ENCODE measurements at places on chromosomes 7 and 10.

DNA sequence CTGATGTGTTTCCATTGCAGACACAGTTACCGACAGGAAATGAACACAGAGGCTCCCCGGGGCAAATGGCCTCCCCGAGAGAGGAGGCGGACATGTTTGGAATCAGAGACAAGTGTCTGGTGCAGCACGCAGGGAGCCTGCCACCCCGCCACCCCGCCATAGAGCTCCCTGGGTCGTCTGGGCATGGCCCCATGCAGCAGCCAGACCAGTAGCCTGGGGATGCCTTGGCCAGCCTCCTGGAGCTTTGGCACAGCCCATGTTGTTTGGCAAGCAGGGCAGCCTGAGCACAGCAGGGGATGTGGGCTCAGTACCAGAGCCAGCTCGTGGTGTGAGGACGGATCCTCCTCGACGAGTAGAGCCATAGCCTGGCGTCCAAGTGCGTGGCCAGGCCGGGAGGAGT lies 80.8 kb downstream of the NKX6-2 start:
- no peak for DNase-seq

GRCh38 chr7:18295781-18296423 lies 199.6 kb upstream of the HDAC9 start:
- DNase-seq: no peak

DNA sequence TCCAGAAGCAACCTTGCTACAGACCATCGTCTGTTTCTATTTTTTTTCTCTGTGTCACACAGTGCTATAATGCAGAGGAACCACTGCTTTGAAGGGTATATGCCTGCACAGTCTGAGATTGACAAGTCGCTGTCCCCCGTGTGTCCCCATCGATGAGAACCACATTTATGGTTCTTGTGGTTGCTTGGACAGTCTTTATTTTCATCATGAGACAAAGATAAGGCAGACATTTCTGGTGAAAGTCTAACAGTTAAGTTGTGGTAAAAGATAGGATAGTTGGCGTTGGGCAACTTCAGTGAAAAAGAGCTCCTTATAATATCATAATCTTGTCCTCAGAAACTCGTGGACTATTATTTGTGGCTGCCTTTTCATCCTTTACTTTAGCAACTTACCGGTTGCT lies 6.3 kb upstream of the AKR1E2 start:
- no peak for DNase-seq

- no peak for DNase-seq
Observed at GRCh38 chr10:126650161-126650560, 20.3 kb downstream of the C10orf90 start.

DNA sequence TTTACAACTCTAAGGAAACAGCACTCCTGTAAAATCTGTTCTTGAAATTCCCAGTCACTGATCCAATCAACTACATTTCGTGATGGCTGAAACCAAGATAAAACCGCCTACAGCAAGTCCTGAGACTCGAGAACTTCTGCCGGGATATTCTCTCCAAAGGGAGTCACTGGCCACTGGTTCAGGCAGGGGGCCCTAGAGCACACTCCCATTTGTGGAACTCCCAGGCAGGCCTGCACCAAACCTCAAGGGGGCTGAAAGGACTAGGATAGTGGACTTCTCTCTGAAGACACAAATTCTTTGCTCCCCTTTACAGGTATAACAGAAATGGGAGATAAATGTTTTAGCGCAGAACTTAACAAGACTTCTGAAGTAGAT lies 16.3 kb downstream of the CYTH3 start:
- DNase-seq: no peak

GRCh38 chr7:64608116-64608910 lies 45.4 kb upstream of the ZNF680 start:
- no peak for DNase-seq

- DNase-seq: no peak
Observed at GRCh38 chr10:11673346-11674280, 62.2 kb upstream of the USP6NL start.

GRCh38 chr7:36205803-36206202 lies 52.7 kb downstream of the EEPD1 start:
- no peak for DNase-seq

DNA sequence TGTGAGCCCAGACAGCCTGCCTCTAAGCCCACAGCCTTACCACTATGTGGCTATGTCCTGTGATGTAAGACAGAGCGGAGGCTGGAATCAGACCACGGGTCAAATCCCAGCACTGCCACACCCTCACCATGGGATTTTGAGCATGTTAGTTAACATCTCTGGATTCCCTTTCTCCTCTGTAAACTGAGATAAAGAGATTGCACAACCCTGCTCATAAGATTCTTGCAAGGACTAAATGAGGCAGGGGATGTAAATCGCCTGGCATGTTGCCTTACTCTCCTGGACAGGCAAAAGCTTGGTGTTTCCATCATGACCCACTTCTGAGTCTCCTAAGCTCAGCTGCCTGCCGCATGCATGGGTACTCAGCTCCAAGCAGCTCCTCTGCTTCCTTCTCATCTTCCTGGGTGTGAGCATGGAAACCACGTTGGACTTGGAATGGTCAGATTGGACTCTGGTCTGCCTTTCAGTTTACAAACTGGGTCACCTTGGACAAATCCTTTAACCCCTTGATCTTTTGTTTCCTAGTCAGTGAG lies 41.3 kb upstream of the MTURN start:
- DNase-seq: no peak

DNA sequence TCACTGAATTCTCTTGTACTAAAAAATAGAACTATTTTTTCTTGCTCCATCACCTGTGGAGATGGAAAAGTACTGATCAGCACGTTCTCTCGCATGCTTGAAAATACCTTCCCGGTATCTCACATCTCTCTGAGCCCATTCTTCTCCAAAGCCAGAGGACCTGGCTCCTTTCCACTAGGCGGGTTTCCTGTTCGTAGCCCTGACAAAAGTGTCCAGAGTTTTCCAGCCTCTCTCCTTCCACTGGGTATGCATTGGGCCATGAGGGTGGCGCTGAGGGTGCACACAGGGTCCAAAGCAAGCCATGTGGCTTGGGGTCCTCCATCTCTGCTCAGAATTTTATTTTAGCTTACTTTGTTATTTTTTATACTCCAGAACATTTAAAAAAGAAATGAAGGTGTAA lies 16.3 kb upstream of the SRGN start:
- DNase-seq: no peak

GRCh38 chr10:90968328-90969081 lies 47.6 kb upstream of the ANKRD1 start:
- DNase-seq: no peak

DNA sequence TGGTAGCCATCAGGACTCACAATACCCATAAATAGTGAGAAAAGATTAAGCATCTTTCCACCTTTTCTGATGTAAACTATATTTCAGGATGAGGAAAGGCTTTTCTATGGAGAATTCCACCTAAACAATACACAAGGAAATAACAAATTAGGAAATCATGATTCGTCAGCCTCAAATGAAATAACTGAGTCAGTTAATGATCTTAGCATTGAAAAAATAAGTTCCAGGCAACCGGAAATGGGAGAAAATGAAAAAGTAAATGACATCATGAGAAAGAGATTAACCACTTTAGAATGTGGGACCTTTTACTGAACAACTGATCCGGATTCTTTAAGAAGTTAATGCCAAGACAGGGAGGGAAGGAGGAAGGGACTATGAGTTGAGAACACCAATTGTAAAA lies 742.3 kb downstream of the TNS3 start:
- DNase-seq: no peak
